NCI-H226 (cell line): ENCODE measurements at places on chromosomes 3 and 15.

DNA sequence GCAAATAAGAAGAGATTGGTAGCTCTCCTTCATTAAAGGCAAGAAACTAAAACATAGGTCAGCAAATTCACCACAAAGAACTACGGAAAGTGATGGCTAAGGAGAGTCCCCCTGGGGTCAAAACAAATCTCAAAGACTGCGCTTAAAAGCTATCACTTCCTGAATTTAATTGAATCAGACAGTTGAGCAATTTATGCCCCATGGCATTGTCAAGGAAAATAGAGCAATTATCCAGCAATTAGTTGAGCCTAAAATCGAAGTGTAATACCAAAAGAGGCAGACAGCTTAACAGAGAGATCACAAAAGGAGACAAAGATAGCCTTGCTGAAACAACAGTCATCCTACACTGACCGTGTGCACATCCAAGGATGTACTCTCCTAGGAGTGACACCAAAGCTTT lies 74.4 kb upstream of the SCN10A start:
- DNase-seq = no peak

- DNase-seq = peak; percentile 68
Measured at GRCh38 chr3:113140876-113141275, 70.5 kb upstream of the BOC start.

- no peak for DNase-seq
Measured at GRCh38 chr3:66671291-66671690, 170.5 kb upstream of the LRIG1 start.

GRCh38 chr3:172216911-172217310 lies 177.5 kb downstream of the FNDC3B start:
- no peak for DNase-seq

- no peak for DNase-seq
Measured at GRCh38 chr15:91135201-91136130, 35.4 kb downstream of the SV2B start.

DNA sequence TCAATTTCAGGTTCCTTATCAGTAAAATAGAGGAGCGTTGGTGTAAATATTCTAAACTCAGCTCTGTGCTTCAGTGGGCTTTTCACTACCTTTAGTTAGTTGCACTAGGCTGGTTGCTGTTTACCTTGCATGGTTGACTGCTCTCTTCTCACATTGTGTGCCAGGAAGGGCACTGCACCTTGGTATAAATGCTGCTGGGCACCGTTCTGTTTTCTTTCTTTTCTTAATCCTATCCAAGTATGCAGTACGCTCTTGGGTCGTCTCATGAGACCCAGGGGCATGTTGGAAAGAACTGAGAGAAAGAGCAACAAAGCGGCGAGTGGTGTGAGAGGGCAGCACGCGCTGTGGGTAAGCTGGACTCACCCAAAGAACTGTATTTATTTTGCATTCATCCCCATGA lies 22.4 kb downstream of the KCNMB2 start:
- no peak for DNase-seq

GRCh38 chr15:39598958-39599845 lies 18.3 kb downstream of the THBS1 start:
- DNase-seq = no peak

- no peak for DNase-seq
Measured at GRCh38 chr3:138433892-138434275, 532 bp upstream of the ESYT3 start.

- DNase-seq = no peak
Measured at GRCh38 chr3:117400303-117400702, 690.7 kb downstream of the TUSC7 start.

DNA sequence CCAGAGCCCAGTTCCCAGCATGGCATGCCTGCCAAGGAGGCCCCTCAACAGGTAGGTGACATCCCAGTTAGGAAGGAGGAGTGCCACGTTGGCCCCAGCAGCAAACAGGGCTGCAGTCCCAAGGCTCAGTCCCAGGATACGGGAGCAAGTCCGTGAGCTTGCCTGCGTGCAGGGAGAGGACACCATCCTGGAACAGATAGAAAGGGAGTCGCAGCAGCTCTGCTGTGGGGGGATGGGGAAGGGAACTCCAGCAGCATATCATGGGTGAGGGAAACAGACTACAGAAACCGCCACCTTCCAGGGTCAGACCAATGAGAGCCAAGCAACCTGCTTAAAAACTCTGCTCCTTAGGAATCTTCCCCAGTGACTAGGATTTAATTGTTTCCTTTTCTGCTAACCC lies 9.4 kb upstream of the DYNLT2B start:
- no peak for DNase-seq
